ENCODE measurements at places on chromosomes 4 and X. TPM values are rescaled to one million over a fixed set of nuclear protein-coding genes. Genes with fewer than 3 reads are reported as not detected.
A peak's percentile ranks its signal among the peaks of the same experiment; 100 is the strongest.

DNA sequence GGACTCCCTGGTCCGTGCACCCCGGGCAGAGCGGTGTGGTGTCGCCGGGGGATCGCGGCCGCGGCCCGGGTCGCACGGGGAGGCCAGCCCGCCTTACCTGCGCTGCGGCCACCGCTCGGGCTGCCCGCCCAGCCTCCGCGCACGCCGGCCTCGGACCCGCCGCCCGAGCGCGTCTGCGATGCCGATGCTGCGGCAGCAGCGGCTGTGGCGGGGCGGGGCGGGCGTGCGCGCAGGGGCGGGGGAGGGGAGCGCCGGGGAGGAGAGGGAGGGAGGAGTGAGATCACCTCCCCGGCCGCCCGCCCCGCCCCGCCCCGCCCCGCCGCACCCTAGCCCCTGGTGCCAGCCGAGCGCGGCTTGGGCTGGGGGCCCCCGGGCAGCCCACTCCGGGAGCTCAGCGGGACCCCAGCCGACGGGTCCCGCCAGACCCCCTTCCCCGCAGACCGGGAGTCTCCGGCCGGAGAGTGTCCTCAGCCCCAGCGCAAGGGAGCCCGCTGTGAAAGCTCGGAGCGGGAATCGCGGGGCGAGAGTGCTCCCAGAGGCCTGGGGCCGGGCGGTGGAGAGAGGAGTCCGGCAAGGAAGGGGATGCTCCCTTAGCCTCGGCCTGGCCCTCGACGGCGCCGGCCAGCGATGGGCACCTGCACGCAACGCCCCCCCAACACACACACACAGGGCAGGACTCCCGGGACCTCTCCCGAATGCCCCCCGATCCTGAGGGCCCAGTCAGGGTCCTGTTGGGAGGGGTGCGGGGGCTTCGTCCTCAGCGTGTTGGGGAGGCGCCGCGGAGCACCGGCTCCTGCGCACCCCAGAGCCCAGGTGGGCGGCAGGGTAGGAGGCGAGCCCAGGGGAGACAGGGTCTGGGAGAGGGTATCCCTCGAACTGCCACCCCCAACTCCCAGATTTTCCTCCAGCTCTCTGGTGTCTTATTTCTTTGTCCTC is at the start of gene L1CAM:
Gene L1CAM, minus strand, starts transcription at position 206 of the 936 bp plus-strand sequence. CDS start 10,337 bp downstream, outside the sequence.
- peaks cover 39% of the 10 kb centered on the region for H3K27me3 ChIP-seq
- no peaks in the 10 kb centered on the region for H3K36me3 ChIP-seq
- peak within 1 kb of the TSS; percentile 41 for H3K27ac ChIP-seq
- no peak for DNase-seq
- H3K4me3 ChIP-seq, result peak within 1 kb of the TSS; percentile 41

Gene TMEM131L
- 16.3 TPM for total RNA-seq

DNA sequence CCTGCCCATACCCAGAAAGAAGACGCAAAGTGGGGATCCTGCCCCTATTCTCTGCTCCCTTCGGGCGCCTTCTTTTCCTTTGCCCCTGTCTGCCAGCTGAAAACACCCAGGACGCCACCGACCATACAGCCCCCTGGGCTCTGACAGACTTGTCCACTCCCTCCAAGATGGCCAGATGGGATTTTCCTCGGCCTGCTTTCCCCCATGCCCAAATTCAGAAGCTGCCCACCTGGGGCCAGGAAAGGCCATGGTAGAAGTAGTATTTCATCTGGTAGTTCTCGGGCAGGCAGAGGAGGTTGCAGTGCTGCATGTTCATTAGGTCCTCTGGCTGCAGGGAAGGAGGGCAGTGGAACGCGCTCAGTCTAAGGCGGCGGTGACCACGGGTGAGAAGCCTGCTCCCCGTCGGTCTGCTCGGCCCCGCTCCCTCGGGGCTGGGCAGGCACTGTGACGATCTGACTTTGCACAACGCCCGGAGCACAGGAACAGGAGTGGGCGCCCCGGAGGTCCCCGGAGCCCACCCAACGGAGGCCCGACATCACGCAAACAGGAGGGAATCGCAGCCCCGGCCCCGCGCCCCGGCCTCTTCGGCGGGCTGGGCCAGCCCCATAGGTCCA is 582 bp downstream of the NAA10 start:
- H3K4me3 ChIP-seq, result peak overlapping the region; percentile 68
- H3K4me1 ChIP-seq, result peaks cover 20% of the 10 kb centered on the region
- no peaks in the 10 kb centered on the region for H3K27me3 ChIP-seq
- no peak for DNase-seq
- H3K36me3 ChIP-seq, result peaks cover 43% of the 10 kb centered on the region

Gene RBMXL3
- not detected for total RNA-seq

Gene C4orf36
- total RNA-seq, result not detected

Gene CWH43
- total RNA-seq, result not detected

Gene CLDN2
- not detected for total RNA-seq
